Lower leg skin (tissue), 4 donors: ENCODE measurements at places on chromosomes 5 and 9.
A peak's percentile ranks its signal among the peaks of the same experiment; 100 is the strongest.

DNA sequence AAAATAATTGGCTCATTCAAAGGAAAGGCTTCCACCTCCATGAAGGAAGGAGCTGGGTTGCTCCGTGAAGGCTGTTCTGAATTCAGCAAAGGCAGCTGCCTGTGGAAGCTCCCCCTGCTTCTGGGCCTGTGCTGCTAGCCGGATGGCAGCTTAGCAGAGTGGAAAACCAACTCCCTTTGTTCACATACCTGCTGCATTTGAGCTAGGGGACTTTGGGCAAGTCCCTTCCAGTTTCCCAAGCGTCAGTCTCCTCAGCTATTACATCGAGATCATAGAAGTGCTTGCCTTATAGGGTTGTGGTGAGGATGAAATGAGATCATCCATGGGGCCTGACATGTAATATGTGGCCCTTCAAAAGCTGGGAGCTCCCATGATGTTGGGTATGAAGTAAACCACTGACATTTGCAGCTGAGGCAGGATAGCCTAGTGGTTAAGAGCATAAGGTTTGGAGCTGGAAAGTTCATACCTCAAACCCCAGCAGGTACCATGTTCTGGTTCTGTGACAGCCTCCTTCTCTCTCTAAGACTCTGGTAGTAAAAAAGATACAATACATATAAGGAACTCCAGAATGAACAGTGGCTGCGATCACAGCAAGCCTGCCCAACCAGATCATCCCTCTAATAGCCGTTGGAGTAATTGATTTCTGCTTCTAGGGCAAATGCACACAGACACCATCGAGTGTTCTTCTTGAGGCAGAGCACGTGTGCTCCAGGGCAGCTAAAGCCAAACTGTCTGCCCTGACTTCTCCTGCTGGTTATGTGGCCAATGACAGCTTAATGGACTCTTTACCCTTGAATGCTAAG is 11.0 kb upstream of the DENND1A start:
- DNase-seq, result no peak

- peak; percentile 95 for DNase-seq
Measured at GRCh38 chr9:136122425-136123383, 4.0 kb upstream of the TMEM250 start.

DNA sequence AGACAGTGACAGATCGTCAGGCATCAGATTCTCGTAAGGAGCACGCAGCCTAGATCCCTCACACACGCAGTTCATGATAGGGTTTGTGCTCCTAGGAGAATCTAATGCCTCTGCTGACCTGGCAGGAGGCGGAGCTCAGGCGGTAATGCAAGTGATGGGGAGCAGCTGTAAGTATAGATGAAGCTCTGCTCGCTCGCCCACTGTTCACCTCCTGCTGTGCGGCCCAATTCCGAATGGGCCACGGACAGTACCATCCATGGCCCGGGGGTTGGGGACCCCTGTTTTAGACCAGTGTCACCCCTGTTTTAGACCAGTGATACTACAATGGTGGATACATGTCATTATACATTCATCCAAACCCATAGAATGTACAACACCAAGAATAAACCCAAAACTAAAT is 4.0 kb upstream of the ARSB start:
- no peak for DNase-seq

- DNase-seq, result no peak
Measured at GRCh38 chr5:9861666-9862256, 231.6 kb upstream of the TAS2R1 start.

- DNase-seq, result no peak
Measured at GRCh38 chr5:150647275-150648251, 7.1 kb downstream of the SYNPO start.

- DNase-seq, result no peak
Measured at GRCh38 chr9:114214181-114214580, 58.8 kb downstream of the COL27A1 start.

GRCh38 chr5:155394727-155395126 is 381.2 kb downstream of the KIF4B start:
- DNase-seq, result no peak

- no peak for DNase-seq
Measured at GRCh38 chr5:147860641-147861025, 17.9 kb upstream of the SCGB3A2 start.

GRCh38 chr5:112227911-112228631 is 191.0 kb downstream of the EPB41L4A start:
- DNase-seq, result no peak

DNA sequence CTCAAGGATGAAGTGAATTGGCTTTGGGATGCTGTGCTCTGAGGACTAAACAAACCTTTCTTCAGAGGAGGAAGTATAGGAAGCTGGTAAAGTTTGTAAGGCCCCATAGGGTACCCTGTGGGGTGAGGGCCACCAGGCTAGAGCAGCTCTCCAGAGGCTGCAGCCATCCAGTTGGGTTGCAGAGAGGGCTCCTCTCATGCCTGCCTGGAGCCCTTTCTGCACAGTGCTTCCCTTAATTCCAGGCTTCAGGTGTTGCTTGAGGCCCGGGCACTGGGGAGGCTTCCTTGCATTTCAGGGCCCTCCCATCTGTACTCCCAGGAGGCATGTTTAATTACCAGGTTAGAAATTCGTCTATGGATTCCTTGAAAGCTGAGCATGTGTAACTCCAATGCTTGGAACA is 95.3 kb upstream of the FSTL4 start:
- peak; percentile 20 for DNase-seq

GRCh38 chr9:89386797-89387196 is 68.5 kb downstream of the SECISBP2 start:
- no peak for DNase-seq

- DNase-seq, result no peak
Measured at GRCh38 chr9:4259489-4259888, 40.4 kb downstream of the GLIS3 start.

- DNase-seq, result no peak
Measured at GRCh38 chr9:131672451-131672850, 67.4 kb downstream of the RAPGEF1 start.

- peak; percentile 39 for DNase-seq
Measured at GRCh38 chr9:81596679-81597418, 92.5 kb downstream of the TLE1 start.

- DNase-seq, result no peak
Measured at GRCh38 chr5:37533851-37534250, 154.7 kb downstream of the WDR70 start.
